ENCODE measurements at places on chromosomes 3 and 15. TPM values are rescaled to one million over a fixed set of nuclear protein-coding genes. Genes with fewer than 3 reads are reported as not detected.
A peak's percentile ranks its signal among the peaks of the same experiment; 100 is the strongest.

The RAB6B gene
- total RNA-seq = not detected

The POPDC2 gene
- 5.5 TPM for total RNA-seq

The SOX14 gene
- not detected for total RNA-seq

The FETUB gene
- not detected for total RNA-seq

The TNNC1 gene
- not detected for total RNA-seq

The IL17RD gene
- total RNA-seq = not detected

The PDCD10 gene
- total RNA-seq = 54.0 TPM

- H3K27ac ChIP-seq = no peak overlapping the region
- no peak for DNase-seq
- H3K4me1 ChIP-seq = no peaks in the 10 kb centered on the region
- no peak overlapping the region for H3K4me3 ChIP-seq
- H3K36me3 ChIP-seq = no peaks in the 10 kb centered on the region
- H3K27me3 ChIP-seq = no peaks in the 10 kb centered on the region
Observed at GRCh38 chr3:77259694-77260093, 219.8 kb downstream of the ROBO2 start.

DNA sequence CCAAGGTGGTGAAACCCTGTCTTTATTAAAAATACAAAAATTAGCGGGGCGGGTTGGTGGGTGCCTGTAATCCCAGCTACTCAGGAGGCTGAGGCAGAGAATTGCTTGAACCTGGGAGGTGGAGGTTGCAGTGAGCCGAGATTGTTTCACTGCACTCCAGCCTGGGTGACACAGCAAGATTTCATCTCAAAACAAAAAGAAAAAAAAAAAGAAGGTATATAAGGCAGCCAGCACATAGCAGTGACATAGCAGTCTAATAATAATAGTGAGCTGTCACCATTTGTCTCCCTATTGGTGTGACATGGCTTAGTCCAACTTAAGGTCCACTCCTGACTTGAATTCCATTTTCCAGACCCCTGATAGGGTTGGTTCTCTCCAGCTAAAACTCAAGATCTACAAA is 8.8 kb upstream of the LACTB start:
- no peaks in the 10 kb centered on the region for H3K36me3 ChIP-seq
- no peak overlapping the region for H3K4me3 ChIP-seq
- peaks cover 5% of the 10 kb centered on the region for H3K27me3 ChIP-seq
- no peaks in the 10 kb centered on the region for H3K4me1 ChIP-seq

- no peak overlapping the region for H3K27ac ChIP-seq
- H3K36me3 ChIP-seq = peaks cover 28% of the 10 kb centered on the region
- H3K4me1 ChIP-seq = peaks cover 16% of the 10 kb centered on the region
- H3K4me3 ChIP-seq = no peak overlapping the region
Observed at GRCh38 chr15:57156210-57156884, 220.0 kb upstream of the CGNL1 start.

DNA sequence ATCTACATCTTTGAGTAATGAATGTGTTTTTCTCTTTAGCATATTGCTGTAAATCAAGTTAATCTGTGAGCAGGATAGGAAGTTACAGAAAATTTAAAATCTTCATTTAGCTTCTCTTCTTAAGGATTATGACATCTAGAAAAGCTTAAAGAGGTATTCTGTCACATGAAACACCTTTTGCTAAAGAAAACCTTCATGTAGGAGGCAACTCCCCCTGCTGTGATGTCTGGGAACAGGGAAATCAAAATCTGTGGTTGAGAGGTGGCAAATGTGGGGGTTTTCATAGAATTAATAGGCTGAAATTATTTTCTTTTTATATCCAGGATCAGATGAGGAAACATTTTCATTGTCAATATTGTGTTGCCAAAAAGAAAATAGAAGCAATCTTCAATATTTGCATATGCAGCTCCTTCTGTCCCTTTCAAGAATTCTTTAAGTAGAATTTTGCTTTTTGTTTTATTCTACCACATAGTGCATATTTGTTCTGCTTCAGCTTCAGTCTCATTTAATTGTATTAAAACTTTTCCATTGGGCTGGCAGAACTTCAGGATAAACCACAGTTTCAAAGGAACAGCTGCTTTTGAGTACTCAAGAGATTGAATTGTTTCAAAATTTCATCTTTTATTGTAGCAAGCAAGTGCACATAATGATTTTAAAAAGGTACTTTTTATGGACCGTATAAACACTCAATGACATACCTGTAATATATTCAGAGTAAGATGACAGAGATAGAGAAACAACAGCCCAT is 128.4 kb downstream of the RAP2B start:
- no peaks in the 10 kb centered on the region for H3K27me3 ChIP-seq
- H3K36me3 ChIP-seq = no peaks in the 10 kb centered on the region
- peaks cover 2% of the 10 kb centered on the region for H3K4me1 ChIP-seq
- no peak overlapping the region for H3K4me3 ChIP-seq
- no peak overlapping the region for H3K27ac ChIP-seq
- no peak for DNase-seq

- no peaks in the 10 kb centered on the region for H3K36me3 ChIP-seq
- H3K4me3 ChIP-seq = peak overlapping the region; percentile 68
- peak overlapping the region; percentile 92 for H3K27ac ChIP-seq
- no peak for DNase-seq
- peaks cover 51% of the 10 kb centered on the region for H3K4me1 ChIP-seq
Observed at GRCh38 chr3:191269289-191270085, 59.7 kb upstream of the CCDC50 start.

DNA sequence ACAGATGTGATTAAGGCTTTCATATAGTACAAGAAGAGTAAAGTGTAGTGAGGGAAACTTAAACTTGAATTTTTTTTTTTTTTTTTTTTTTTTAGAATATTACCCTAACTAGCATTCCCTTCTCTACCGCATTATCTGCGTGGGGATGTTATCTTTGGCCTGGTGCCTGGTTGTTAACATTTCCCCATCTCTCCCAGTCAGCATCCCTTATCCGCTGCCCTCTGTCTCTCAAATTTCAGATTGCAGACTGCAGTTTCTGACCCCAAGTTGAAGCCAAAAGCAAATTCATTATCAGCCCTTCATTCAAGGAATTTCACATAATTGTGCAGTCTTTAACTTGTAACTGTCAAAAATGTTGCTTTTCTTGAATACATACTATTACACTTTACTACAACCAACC is 353.0 kb downstream of the PLOD2 start:
- no peak for DNase-seq
- H3K4me3 ChIP-seq = no peak overlapping the region
- no peak overlapping the region for H3K27ac ChIP-seq
- H3K27me3 ChIP-seq = no peaks in the 10 kb centered on the region

- no peak overlapping the region for H3K27ac ChIP-seq
Observed at GRCh38 chr3:54211097-54211496, 88.7 kb downstream of the CACNA2D3 start.

GRCh38 chr3:183988216-183988790 is 29.4 kb downstream of the ABCC5 start:
- H3K27ac ChIP-seq = no peak overlapping the region
- no peak for DNase-seq
- H3K4me3 ChIP-seq = no peak overlapping the region
- H3K27me3 ChIP-seq = no peaks in the 10 kb centered on the region
- peaks cover 49% of the 10 kb centered on the region for H3K36me3 ChIP-seq

DNA sequence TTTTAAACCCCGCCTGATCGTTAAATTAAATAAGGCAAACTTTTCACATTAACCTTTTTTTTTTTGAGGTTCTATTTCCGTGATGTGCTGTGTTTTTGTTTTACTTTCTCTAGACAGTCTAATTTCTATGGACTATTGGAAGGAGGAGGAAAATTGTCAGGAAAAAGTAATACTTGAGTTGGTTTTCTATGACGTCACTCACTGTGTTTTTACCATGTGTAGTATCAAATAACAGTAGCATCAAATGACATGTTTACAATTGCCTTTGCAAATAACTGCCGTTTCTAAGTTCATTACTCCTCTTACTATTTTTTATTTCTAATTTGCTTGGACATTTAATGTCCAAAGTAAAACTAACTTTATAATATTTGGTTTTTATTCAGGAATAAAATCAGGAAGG is 32.3 kb downstream of the MYO1E start:
- no peak for DNase-seq
- peaks cover 11% of the 10 kb centered on the region for H3K36me3 ChIP-seq
- H3K4me1 ChIP-seq = peaks cover 40% of the 10 kb centered on the region
- no peak overlapping the region for H3K4me3 ChIP-seq
- H3K27ac ChIP-seq = no peak overlapping the region

- no peaks in the 10 kb centered on the region for H3K27me3 ChIP-seq
- DNase-seq = no peak
- H3K4me1 ChIP-seq = no peaks in the 10 kb centered on the region
Observed at GRCh38 chr3:11467875-11468274, 175.8 kb downstream of the VGLL4 start.

DNA sequence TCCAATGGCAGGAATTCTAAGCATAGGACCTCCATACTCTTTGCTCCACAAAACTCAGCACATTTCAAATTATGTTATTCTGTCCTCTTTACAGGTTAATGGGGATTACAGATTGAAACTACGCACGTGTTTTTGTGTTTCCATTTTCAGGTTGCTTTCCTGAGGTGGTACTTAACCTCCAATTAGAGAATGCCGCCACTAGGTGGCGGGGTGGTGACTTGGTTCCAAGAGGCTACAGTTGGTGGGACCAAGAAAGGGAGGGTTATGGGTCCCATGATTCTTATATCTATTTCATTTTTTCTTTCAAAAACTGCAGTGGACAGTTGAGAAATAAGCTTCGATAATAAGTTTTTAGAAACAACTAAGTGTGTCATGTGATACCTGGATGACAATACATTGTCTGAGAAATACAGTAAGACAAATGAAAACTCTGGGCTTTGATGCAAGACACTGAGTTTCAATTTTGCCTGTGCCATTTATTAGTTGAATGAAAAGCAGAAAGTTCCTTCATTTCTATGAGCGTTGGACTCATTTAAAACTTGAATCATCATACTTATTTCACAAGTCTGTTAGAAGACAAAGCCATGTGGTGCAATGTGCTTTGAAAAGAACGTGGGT is 539.0 kb downstream of the FGF12 start:
- H3K36me3 ChIP-seq = no peaks in the 10 kb centered on the region
- H3K27me3 ChIP-seq = peaks cover 8% of the 10 kb centered on the region
- no peak overlapping the region for H3K27ac ChIP-seq
- DNase-seq = no peak

GRCh38 chr3:107855710-107856109 is 235.1 kb downstream of the CD47 start:
- no peaks in the 10 kb centered on the region for H3K36me3 ChIP-seq
- no peak for DNase-seq
- no peak overlapping the region for H3K4me3 ChIP-seq
- no peaks in the 10 kb centered on the region for H3K4me1 ChIP-seq
- no peaks in the 10 kb centered on the region for H3K27me3 ChIP-seq

DNA sequence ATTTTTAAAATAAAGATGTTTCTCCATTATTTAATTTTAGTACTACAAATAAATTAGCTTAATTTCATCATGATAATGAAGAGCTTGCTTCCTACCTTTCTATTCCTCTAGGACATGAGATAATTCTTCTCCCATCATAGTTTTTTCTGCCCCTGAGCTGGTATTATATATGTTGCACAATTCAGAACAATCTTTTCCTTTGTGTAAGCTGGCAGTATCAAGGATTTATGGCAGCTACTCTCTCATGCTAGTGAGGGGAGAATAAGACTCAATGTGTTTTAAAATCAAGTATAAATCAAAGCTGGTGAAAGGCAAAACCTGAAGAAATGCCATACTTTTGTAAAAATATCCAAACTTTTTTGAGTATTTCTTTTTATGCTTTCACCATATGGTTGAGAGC is 1405.3 kb downstream of the SI start:
- no peak for DNase-seq
- H3K4me1 ChIP-seq = no peaks in the 10 kb centered on the region
- H3K27me3 ChIP-seq = no peaks in the 10 kb centered on the region
- no peaks in the 10 kb centered on the region for H3K36me3 ChIP-seq
- no peak overlapping the region for H3K27ac ChIP-seq

- DNase-seq = no peak
- H3K4me1 ChIP-seq = peaks cover 49% of the 10 kb centered on the region
- H3K4me3 ChIP-seq = no peak overlapping the region
- H3K27me3 ChIP-seq = no peaks in the 10 kb centered on the region
- peak overlapping the region; percentile 5 for H3K27ac ChIP-seq
Observed at GRCh38 chr15:90478846-90479481, 50.8 kb upstream of the CRTC3 start.

- no peak for DNase-seq
- peaks cover 9% of the 10 kb centered on the region for H3K4me1 ChIP-seq
- H3K27me3 ChIP-seq = no peaks in the 10 kb centered on the region
- no peak overlapping the region for H3K4me3 ChIP-seq
- no peak overlapping the region for H3K27ac ChIP-seq
Observed at GRCh38 chr15:64369078-64369607, 12.1 kb downstream of the PCLAF start.

GRCh38 chr15:93865586-93865985 is 365.8 kb upstream of the MCTP2 start:
- no peaks in the 10 kb centered on the region for H3K27me3 ChIP-seq
- H3K36me3 ChIP-seq = no peaks in the 10 kb centered on the region
- no peak overlapping the region for H3K27ac ChIP-seq
- no peak for DNase-seq
- no peaks in the 10 kb centered on the region for H3K4me1 ChIP-seq

DNA sequence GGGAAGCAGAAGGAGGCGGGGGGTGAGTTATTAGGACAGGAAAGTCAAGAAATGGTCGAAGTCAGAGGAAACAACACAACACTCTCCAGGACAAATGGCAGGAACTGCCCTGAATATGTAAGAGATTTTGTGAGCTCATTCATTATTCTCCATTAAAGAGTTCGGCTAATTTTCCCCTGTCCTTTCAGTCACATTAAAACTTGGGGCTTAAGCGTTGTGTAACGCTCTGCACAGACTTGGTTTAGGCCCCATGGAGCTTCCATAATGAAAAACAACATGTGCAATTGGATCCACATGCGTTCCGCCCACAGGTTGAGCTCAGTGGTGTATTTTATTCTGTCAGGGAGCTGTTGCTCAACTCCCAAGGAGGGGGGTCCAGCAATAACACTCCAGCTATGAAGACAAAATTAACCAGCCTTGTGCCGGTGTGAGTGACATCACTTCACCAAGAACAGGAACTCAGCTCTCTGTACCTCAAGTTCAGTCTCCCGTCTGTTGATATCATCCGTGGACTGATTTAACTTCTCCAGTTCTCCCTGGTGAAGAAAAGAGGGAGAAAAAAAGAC is 2.3 kb downstream of the SH3BP5 start:
- H3K27me3 ChIP-seq = no peaks in the 10 kb centered on the region
- peak overlapping the region; percentile 95 for H3K4me3 ChIP-seq
- H3K4me1 ChIP-seq = peaks cover 82% of the 10 kb centered on the region
- peak overlapping the region; percentile 90 for H3K27ac ChIP-seq
- peaks cover 56% of the 10 kb centered on the region for H3K36me3 ChIP-seq

DNA sequence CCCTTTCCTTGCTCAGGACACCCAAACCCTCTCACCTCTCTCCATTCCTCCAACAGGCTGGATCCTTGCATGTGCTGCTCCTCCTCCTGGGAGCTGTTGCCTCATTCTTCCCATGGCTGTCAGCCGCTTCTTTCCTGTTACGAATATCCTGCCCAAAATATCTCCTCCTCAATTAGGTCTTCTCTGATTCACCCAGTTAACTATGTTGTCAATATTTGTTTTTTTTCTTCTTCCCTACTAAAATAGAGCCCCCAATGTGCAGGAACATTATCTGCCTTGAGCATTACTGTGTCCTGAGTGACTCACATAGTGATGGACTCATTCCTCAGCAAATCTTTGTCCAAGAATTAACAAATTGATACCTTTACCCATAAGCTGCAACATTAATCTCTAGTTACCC is 357.2 kb downstream of the CLSTN2 start:
- H3K4me1 ChIP-seq = no peaks in the 10 kb centered on the region
- no peak for DNase-seq
- no peak overlapping the region for H3K27ac ChIP-seq
- H3K4me3 ChIP-seq = no peak overlapping the region
- H3K27me3 ChIP-seq = no peaks in the 10 kb centered on the region

GRCh38 chr3:28036599-28037575 is 204.5 kb upstream of the CMC1 start:
- H3K27ac ChIP-seq = no peak overlapping the region
- DNase-seq = no peak
